ENCODE measurements at places on chromosomes 2 and 18.

DNA sequence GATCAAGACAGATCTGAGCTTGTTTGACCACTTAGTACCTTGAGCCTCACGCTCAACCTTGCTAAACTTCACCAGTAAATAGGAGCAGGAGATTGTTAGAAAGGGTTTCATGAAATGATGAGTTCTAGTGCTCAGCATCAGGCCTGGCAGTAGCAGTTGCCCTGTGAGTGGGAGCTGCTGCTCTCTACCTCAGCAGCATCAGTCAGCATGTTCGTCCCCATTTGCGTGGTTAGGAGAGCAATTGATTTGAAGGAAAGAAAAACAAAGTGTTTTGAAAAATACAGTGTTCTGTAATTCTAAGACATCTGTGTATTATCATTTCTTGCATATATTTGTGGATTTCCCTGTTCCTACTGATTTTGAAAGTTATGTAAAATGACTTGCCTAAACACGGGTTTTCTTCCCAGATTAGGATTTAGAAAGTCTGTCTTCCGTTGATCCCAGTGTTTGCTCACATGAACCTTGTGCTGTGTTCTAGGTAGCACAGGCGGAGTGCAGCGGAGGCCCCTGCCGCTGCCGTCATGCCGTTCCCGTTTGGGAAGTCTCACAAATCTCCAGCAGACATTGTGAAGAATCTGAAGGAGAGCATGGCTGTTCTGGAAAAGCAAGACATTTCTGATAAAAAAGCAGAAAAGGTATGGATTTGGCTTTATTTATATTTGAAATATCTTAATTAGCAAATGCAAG, 47.0 kb downstream of the CAB39 start:
- no peak for DNase-seq

GRCh38 chr2:197266477-197266876, 44.1 kb downstream of the ANKRD44 start:
- no peak for DNase-seq

DNA sequence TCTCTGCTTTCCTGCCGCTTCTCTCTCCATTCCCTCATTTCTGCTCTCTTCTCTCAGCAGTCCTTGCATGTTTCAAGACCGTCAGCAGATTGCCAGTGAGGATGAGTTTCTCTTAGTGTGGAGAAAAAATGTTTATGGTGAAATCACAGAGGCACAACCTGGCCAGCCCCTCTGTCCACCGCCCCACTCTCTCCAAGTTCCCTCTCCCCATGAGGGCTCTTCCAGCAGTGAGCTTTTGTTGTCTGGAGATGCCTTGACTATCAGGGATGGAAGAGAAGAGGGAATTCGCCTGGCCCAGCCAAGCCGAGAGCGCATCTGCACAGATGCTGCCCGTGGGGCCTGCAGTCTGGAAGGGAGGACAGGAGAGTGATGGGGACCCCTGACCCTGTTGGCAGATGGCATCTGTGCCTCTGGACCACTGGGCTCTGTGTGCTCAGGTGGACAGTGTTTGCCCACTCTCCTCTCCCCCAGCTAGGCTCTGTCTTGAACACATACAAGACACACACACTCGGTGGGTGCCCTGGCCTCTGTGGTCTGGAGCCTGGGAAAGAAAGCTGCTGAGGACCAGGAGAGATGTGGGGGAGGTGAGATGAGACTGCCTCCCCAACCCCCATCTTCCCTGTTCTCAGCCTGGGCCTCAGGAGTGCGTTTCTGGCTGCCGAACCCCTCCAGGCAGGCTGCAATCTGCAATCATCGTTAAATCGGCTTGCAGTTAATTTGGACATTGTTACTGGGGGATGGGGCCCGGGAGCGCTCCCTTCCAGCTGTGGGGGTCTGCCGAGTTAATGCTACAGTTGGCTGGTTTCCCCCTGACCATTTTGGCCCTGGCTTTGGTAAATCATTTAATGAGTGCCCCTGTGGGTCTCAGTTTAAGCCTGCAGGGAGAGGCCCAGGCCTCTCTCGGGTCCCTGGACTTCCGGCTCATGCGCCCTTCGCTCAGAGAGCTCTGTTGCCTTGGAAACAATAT, 4.5 kb downstream of the ITM2C start:
- peak; percentile 76 for DNase-seq

DNA sequence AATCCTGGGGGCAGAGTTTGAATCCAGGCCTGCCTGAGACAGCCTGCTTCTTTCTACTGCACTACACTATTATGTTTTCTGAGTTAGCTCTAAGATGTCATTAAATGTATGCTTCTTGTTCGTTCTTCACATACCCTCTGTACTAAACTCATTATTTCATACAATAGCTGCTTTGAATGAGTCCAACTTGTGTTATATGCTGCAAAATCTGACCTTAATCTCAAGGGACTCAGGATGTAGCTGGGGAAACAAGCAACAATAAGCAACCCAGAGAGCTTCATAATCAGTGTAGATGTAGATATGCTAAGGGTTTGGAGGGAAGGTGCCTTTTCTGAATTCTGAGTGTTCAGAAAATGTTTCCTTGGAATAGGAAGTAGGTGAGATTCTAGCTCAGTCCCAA, 14.4 kb downstream of the FMNL2 start:
- DNase-seq = no peak

DNA sequence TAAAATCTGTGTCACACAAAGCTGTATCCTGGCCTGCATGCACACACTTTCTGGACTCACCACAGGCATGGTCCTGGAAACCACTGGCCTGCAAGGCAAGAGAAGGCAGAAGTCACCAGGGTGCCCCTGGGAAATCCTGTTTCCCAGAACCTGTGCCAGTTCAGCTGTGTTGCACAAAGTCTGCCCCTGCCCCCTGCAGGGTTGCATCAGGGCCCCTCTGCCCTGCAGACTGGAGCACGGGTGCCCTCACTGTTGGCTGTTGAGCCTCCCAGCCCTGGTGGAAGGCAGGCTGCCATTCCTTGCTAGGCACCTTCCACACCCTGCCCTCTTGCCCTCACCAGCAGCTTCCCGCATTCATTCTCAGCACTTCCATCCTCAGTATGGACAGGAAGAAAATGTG, 18.0 kb upstream of the TUBB6 start:
- no peak for DNase-seq

DNA sequence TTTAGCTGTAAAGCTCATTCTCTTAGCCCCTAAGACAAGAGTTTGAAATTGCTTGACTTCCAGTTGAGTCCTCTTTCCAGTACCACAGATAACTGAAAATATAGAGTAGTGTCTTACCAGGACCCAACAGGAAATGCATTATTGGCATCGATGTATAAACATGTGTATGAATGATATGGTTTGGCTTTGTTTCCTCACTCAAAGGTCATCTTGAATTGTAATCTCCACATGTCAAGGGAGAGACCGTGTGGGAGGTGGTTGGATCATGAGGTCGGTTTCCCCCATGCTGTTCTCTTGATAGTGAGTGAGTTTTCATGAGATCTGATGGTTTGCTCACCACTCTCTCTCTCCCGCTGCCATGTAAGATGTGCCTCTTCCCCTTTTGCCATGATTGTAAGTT, 745.0 kb downstream of the TMEM182 start:
- no peak for DNase-seq

- no peak for DNase-seq
These were observed 54.1 kb downstream of the HDAC4 start for GRCh38 chr2:239346676-239347075.

DNA sequence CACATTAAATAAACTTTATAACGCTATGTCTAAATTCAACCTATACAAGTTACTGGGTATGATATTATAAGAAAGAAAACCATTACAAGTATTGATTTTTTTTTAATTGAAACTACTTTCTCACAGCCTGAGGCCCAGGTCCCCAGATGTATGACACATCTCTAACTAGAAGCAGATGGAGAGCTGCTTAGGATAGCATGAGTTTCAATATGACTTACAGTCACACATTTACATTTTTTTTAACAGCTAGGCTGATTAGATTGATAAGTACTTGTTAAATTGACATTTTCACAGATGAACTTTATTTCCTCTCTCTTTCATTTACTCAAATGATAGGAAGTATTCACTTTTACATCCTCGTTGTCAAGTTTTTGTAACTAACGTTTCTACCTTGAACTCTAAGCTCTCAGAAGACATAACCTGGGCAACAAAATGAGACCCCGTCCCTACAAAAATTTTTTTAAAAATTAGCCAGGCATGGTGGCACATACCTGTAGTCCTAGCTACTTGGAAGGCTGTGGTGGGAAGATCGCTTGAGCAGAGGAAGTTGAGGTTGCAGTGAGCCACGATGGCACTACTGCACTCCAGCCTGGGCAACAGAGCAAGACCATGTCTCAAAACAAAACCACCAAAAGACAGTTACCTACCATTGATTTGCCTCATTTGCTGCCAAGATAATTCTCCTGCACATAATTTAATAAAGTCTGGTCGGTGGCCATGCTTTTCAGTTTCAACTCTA, 52.4 kb downstream of the STK39 start:
- no peak for DNase-seq

- no peak for DNase-seq
These were observed 249.3 kb downstream of the GBX2 start for GRCh38 chr2:235918876-235919275.

GRCh38 chr2:71467180-71467815, 13.9 kb downstream of the DYSF start:
- no peak for DNase-seq

GRCh38 chr2:42041377-42042127, 6.3 kb upstream of the PKDCC start:
- no peak for DNase-seq

GRCh38 chr2:99066075-99066958, 75.2 kb upstream of the C2orf15 start:
- DNase-seq = no peak

DNA sequence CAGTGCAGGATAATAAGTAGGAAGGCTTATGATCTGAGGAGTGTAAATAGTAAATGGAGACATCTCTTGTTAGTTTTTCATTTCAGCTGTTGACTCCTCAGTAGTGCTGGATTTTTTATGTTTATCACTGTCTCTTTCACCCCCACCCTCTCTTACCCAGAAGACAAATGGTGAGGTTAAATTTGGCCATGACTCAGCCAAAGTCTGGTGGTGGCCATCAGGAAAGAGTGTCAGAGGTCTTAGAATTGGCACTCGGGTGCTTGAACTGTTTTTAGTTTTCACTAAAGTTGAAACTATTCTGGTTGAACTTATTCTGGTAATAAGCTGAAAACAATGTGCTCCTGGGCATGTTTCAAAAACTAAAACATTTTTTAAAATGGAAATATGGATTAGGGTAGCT, 123.3 kb downstream of the FHOD3 start:
- no peak for DNase-seq

DNA sequence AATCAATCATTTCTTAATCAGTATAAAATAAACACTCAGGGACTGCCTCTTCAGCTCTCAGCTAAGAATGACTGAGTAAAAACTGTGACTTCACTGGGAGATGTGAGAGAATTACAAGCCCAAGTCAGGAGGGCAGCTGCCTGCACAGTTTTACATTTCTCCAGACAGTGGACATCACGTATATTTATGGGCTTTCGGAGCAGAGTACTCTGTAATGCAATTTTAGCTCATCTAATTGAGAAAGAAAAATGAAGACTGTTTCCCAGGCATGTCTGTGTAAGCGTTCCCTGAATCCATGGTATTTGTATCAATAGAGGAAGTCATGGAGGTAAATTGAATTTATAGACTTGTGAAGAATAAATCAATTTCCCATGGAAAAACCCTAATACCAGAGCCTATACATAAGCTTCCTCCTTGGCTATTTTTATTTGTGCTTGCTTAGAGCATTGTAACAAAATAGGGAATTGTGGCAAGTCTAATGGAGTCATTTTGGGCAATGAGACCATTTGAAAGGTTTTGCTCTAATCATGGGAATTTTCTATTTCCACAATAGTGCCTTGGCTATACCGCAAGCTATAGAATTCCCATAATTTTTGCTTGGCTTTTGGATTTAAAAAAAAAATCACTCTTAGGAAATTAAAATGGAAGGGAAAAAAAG, 87.2 kb downstream of the SLC5A7 start:
- DNase-seq = no peak

GRCh38 chr2:28336982-28337627, 55.6 kb upstream of the FOSL2 start:
- DNase-seq = no peak

- no peak for DNase-seq
These were observed 33.4 kb downstream of the MYCN start for GRCh38 chr2:15973481-15974401.

DNA sequence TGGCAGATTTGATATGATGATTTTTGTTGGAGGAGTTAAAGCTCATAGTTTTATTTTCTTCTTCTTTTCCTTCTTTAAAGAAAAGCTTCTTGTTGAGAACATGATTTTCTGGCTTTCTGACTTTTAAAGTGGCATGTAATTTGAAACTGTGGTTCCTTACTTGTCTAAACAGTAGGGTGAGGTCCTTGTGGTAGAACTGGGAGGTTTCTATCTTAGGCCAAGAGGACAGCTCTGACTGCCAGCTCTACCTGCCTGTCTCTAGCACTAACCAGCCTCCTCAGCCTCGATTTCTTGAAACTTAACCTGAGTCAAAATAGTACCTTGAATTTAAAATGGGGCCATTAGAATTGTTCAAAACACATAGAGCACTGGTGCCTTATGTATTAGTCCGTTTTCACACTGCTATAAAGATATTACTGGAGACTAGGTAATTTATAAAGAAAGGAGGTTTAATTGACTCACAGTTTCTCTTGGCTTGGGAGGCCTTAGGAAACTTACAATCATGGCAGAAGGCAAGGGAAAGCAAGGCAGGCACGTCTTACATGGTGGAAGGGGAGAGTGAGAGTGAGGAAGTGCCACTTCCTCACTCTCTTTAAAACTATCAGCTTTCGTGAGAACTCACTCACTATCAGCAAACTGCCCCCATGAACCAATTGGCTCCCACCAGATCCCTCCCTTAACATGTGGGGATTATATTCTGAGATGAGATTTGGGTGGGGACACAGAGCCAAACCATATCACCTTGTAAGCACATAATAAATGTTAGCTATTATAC, 119.0 kb downstream of the CERS6 start:
- DNase-seq = no peak

DNA sequence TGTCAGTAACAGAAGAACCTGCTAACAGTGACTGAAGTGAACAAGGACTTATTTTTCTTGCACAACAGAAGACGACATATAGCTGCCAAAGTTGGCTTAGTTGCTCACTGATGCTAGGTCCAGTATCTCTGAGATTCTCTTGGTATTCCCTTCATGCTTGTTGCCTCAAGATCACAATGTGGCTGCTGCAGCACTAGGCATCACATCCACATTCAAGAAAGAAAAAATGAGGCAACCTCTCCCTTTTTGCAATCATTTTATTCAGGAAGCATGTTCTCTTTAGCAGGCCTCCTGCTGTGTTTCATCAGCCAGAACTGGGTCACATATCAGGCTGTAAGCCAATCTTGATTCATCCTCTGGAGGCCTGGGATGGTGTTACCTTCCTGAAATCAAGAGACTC, 11.7 kb upstream of the MAPK4 start:
- DNase-seq = no peak

GRCh38 chr2:64730551-64731262, 77.0 kb upstream of the SERTAD2 start:
- no peak for DNase-seq

- no peak for DNase-seq
These were observed 102.2 kb upstream of the ASB18 start for GRCh38 chr2:236366397-236366796.

GRCh38 chr2:71067567-71068217, 756 bp upstream of the NAGK start:
- DNase-seq = no peak

GRCh38 chr2:120596191-120596811, 139.4 kb upstream of the GLI2 start:
- no peak for DNase-seq

- no peak for DNase-seq
These were observed 1.7 kb downstream of the ECEL1 start for GRCh38 chr2:232485757-232486557.

- no peak for DNase-seq
These were observed 151.7 kb downstream of the GBX2 start for GRCh38 chr2:236016496-236016895.
